ENCODE measurements at places on chromosomes 4 and X.

GRCh38 chr4:144174401-144175067 is 34.0 kb upstream of the GYPA start:
- no peak for DNase-seq

DNA sequence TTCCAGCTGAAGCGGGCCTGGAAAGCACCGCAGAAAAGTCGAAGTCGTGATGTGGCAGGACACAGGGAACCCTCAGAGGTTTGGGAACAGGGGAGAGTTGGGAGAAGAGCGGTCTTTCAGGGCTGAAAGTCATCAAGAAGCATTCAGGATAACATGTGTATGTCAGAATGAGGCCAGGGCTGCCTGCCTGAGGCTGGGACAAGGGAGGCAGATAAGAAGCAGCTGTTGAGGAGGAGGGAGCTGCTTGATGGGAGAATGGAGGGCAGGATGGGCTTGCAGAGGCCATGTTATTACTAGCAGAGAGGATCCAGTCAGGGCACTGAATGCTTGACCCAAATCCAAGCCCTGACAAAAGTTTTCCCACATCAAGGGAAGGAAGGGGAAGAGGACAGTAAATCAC is 132.0 kb downstream of the ATG4A start:
- no peak for DNase-seq

DNA sequence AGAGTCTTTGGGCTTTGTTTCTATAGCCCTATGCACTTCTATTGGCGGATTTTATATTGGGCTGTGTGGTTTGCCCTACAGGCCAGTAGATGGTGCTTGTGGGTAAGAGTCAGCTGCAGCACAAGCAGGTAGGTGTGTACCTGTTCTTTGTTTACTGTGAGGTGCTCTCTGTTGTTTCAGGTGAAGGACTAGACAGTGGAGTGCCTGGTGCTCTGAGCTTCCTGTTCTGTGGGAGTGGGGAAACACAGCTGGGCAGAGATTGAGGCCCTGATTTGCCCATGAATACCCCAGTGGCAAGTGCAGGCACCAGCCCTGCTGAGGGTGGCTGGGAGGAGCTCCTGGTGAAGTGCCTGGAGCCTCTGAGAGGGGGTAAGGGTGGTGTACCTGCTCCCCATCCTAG is 26.3 kb upstream of the UCP1 start:
- DNase-seq = peak; percentile 60

- no peak for DNase-seq
Observed at GRCh38 chr4:74158466-74159142, 686 bp downstream of the MTHFD2L start.

- no peak for DNase-seq
Observed at GRCh38 chrX:107842715-107843400, 17.2 kb downstream of the MID2 start.

DNA sequence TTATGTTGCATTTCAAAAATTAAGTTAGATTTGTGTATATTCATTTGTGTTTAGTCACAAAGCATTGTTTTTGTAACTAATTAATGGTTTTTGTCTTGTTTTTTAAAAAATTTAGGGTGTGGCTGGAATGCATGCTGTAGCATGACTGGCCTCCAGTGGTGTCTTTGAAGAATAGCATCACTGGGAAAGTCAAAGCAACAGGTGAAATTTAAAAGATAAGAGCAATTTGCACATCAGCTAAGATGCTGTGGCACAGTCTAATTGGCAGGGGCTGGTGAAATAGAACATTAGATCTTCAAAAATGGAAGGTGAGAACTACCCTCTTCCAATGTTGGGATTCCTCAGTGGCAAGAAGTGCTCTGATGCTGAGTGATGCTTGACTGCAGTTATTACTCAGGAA is 45.3 kb downstream of the ANK2 start:
- DNase-seq = no peak

DNA sequence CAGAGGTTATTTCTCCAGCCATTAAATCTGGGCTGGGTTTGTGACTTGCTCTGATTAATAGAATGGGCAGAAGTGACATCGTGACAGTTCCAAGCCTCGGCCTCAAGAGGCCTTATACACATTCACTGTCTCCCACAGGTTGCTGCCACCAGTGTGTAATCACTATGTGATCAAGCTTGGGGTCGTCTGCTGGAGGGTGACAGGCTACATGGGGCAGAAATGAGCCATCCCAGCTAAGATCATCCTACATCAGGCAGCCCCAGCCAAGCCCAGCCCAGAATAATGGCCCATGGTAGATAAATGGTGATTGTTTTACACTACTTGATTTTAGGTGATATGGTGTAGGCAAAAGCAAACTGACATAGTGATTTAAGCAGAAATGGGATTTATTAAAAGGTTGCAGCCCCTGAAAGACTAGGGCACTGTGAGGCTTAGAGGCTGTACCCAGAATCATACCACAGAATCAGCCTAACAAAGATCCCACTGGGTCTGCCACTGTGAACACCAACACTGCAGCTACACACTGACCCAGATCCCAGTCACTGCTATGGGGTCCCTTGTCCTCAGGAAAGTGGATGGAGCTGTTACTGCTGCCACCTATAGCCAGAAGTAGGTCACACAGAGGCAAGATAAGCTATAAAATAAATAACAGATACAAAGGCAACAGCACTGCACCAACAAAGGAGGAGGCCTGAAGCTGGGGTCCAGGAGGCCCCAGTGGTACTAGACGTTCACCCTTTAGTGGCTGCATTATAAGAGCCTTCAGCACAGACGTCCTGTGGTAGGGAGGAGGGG is 159.6 kb upstream of the RBPJ start:
- no peak for DNase-seq

DNA sequence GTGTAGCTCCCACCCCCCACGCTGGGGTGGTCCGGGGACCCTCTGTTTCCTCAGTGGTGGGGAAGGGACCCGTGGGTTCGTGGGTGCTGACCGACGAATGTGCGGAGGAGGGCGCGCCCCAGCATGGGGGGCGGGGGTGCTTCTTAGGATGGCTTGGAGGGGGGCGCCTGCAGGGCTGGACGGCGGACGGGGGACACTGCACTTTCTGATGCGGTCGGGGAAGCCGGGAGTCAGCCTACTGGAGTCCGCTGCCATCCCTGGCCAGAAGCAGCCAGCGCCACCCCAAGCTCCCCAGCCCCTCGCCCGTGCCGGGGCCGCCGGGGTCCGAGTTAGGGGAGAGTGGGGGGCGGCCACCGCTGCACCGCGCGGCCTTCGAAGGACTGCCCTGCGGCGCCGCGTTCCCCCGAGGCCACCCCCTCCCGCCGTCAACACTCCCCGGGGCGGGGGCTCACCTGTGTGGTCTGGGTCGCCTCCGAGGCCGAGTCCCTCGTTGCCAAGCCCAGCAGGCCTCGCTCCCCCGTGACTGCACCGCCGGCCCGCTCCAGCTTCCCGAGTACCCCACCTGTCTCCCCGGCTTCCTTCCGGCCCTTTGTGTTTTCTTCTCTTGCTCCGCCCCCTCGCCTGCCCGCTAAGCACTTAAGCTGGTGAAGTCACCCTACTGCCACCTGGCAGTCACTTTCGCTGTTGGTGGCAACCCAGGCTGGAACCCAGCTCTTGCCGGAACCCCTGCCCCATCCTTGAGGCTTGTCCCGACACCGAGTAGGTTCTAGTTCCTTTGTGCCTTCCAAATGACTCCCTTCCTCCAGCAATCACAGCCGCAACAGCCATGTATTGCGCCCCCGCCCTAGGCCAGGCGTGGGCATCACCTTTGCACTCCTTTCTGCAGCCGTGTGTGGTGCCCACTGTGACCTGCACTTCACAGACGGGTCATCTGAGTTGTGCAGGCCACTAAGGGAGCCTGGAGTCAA is at the start of gene OCIAD2:
Gene OCIAD2 (minus strand): TSS at position 569 of the 968 bp plus-strand sequence. CDS start 2,225 bp downstream, outside the sequence.
- DNase-seq = peak; percentile 61

GRCh38 chrX:12610079-12610478 is 181.1 kb upstream of the PRPS2 start:
- DNase-seq = no peak

DNA sequence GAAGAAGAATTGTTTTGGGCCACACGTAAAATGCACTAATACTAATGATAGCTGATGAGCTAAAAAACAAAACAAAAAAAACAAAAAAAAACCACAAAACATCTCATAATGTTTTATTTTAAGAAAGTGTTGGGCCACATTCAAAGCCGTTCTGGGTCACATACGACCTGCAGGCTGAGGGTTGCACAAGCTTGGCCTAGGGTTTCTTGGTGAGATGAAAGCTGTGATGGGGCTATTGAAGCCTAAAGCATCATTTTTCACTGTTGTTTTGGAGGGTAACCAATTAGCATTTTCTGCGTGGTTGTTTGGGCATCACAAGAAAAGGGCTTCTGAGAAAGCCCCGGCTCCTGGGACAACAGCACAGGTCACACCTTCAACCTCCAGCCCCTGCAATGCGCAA is 42.5 kb upstream of the ZNF157 start:
- DNase-seq = no peak

DNA sequence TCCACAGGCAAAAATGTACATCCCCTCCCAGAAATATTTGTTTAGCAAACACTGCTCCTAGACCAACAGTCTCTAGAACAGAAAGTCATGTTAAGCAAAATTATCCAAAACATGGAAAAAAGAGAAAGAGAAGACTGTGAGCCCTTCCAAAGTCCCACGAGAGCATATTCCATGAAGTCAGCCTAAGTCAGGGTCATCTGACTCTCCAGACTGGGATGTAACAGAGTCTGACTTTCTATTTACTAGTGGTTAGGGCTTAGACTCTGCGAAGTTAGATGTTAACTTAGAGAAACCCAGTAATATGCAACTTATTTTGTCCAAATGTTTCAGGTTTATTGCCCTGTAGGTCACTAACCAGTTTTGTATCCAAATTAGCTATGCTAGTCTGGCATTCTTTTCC is 102.3 kb downstream of the MID1 start:
- no peak for DNase-seq

DNA sequence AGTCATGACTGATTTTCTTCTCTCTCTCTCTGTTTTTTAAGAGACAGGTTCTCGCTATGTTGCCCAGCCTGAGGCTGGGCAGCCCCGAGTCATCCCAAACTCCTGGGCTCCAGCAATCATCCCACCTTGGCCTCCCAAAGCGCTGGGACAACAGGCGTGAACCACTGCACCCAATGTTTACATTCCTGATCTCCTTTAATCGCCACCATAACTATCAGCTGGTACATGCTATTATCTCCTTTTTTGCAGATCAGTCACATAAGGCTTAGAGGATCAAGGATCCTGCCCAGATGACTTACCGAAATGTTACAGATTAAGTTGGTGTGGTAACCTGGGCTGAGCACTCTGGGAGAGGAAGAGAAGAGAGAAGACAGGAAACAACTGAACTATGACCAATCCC is 1.5 kb upstream of the USP46 start:
- no peak for DNase-seq

- no peak for DNase-seq
Observed at GRCh38 chr4:185683222-185683621, 128.8 kb downstream of the SORBS2 start.

- no peak for DNase-seq
Observed at GRCh38 chr4:90715242-90715641, 588.0 kb downstream of the CCSER1 start.

GRCh38 chrX:21831496-21831895 is 7.9 kb upstream of the MBTPS2 start:
- DNase-seq = no peak

GRCh38 chr4:6956434-6957147 is 47.0 kb downstream of the TBC1D14 start:
- no peak for DNase-seq

- DNase-seq = no peak
Observed at GRCh38 chr4:123649250-123649644, 252.7 kb downstream of the SPRY1 start.

GRCh38 chrX:120334603-120335002 is 23.3 kb upstream of the TMEM255A start:
- DNase-seq = no peak

GRCh38 chr4:76377911-76378310 is 43.0 kb downstream of the CCDC158 start:
- no peak for DNase-seq

- DNase-seq = no peak
Observed at GRCh38 chrX:119916310-119916709, 20.6 kb downstream of the AKAP14 start.

- no peak for DNase-seq
Observed at GRCh38 chrX:153947009-153947769, 2.7 kb upstream of the RENBP start.

DNA sequence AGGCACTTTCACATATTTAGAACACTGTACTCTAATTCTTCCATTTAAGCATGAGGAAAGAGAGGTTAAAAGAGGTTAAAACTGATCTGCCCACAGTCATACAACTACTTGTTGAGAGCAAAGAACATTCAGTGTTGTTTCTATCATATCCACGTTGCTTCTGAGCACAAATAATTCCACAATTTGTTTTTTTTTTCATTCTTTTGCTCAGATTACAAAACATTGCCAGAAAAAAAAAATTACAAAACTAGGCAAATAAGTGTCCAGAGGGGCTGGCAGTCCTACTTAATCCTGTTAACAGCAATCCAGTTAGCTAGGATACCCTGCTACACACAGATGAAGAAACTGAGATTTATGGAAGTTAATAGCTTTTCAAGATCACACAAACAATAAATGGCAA is 6.3 kb upstream of the USP53 start:
- no peak for DNase-seq

- no peak for DNase-seq
Observed at GRCh38 chr4:55854129-55854528, 681 bp downstream of the EXOC1 start.

DNA sequence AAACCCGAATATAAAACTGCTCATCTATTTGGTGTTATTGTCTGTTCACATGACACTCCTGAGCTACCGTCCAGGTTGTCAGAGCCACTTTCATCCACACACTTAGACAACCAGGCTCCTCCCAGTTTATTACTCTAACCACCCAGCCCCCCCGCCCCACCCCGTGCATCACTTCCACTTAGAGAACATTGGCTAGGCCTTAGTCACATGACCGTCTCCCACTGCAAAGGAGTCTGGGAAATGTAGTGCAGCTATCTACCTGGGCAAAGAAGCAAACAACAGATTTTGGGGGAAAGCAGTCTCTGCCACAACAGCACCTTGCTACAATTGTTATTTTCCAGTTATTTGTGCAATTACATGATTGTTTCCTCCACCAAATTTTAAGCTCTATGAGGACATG is 57.6 kb upstream of the RBPJ start:
- DNase-seq = peak; percentile 57

- DNase-seq = no peak
Observed at GRCh38 chr4:56227301-56227835, 159.9 kb downstream of the AASDH start.

DNA sequence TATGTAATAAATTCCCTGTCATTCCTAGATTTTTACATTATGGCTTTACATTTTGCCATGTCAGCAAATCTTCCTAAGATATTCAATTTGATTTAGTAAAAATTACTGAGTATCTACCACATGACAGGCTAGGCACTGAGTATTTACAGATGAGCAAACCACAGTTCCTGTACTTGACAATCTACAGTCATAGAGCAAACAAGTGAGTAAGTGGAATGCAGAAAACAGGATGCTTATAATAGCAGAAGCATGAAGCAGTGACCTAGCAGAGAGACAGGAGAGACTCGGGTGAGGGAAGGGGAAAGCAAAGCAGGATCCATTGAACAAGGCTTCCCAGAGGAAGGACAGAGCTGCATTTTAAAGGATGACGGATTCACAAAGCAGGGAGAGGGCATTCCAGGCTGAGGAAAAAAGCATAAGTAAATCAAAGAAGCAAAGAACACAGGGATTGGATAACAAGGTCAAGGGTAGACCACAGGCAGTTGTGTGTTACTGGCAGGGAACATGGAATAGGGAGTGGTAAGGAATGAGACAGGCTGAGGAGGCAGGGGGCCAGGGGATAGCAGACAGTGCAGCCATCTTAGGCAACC is 124.7 kb upstream of the C1QTNF7 start:
- no peak for DNase-seq

- DNase-seq = no peak
Observed at GRCh38 chr4:152929888-152930287, 6.2 kb upstream of the FHDC1 start.

Measured in iPS DF 19.7 (cell line).